Activated CD8-positive, alpha-beta memory T cell treated with anti-CD3 and anti-CD28 coated beads for 1 hour (primary cell): ENCODE measurements at places on chromosomes 16 and 17.

- DNase-seq = no peak
Observed at GRCh38 chr16:4285167-4285566, 12.3 kb upstream of the TFAP4 start.

DNA sequence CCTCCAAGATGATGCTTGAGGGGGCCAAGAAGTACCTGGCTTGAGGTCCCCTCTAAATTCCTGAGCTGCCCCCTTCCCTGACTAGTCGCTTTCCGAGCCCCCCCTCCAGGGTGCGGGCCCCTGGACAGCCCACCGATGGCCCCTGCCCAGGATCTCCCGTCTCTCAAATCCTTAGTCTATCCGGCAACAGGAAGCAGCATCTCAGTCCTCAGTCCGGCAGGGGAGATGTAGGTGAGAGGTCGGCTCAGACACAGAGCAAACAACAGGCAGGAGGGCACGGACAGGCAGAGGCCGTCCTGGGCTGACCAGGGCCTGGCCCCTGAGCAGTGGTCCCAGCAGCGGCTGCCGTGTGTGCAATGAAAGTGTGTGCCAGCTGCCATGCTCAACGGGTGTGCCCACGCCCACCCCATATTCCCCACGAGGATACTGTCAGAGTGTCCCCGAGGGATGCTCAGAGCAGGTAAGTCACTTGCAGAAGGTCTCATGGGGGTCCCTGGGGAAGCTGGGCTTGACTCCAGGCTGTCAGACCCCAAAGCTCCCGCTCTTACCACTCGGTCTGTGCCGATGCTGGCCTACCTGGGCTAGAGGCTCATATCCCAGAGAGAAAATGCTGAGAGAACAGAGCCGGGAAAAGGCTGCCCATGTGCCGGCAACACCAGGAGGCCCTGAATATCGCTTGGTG, 7.2 kb downstream of the SLC43A2 start:
- no peak for DNase-seq

GRCh38 chr17:6066183-6066948, 3.8 kb upstream of the WSCD1 start:
- DNase-seq = no peak

- DNase-seq = no peak
Observed at GRCh38 chr16:11621539-11621919, 34.8 kb upstream of the LITAF start.

DNA sequence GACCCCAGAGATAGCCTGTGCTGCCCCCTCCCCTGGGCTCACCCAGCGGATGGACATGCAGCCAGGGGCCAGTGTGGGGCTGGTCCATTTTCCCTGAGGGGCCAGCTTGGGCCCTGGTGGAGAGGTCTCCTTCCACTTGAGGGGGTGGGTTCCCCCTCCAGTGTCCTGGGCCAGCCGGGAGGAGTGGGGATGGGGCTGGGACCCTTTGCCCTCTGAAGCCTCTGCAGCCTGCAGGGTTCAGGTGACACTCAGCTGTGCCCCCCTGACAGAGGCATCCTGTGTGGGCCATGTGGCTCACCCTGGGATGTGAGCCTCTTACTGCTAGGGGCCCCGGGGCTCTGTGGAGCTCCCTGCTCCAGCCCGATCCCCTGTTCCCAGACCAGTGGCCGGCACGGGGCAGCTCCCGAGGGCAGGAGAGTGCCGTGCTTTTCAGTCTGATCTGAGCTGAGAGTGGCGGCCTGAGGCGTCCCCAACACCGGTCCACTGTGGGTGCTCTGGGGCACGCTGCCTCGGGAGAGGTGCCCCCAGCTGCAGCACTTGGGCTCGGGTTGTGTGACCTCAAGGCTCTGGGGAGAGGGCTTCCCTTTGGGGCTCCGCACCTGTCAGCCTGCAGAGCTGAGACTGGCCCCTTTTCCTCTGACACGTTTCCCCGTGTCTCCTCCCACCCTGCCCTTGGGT, 439 bp upstream of the GNG13 start:
- DNase-seq = no peak

DNA sequence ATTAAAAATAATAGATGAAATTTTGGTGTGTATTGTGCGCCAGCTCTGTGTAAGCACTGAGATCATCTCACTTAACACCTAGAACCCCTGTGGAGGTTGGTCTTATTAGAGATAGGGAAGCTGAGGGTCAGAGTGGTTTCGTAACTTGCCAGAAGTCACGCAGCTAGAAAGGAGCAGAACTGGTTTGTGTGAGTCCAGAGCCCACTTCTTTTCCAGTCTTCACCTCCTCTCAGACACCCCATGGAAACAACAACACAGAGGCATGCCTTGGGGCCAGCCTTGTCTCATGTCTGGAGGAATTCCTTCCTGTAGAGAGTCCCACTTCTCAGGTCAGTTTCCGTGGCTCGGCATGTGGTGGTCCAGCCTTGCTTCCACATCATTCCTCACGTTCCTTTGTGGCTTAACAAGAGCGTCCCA, 16.5 kb downstream of the YPEL2 start:
- no peak for DNase-seq

DNA sequence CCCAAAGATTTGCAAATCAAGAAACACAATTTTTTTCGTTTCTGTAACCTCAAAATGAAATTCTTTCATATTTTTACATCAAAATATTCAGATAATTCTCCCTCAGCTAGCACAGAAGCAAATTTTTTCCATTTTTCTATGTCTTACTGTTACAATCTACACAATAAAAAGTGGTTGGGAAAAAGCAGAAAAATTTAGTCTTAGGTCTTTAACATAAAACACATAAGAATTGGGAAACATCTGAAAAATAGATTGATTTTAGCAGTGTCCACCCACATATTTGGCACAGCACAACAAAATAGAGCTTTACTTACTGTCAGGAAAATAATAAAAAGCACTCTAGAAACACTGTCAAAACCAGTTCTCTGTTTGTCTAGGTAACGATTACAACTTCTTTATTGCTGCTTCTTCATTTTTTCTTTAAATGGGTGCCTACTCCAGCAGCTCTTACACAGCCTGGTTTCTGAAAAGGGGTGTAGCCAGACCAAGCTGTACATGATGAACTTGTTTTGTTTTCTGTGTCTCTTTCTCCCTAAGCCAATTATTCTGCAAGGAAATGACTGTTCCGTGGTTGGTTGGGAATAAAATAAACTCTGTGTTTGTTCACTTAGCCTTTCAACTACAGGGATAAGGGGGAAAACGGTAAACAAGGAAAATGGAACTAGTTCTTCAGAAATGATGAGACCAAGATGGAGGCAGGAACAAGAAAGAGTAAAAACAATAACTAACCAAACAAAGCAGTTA, at the start of gene ABCA6:
ABCA6 (minus strand) TSS at position 465 of the 744 bp plus-strand sequence. CDS start 1,192 bp downstream, outside the sequence.
- no peak for DNase-seq

DNA sequence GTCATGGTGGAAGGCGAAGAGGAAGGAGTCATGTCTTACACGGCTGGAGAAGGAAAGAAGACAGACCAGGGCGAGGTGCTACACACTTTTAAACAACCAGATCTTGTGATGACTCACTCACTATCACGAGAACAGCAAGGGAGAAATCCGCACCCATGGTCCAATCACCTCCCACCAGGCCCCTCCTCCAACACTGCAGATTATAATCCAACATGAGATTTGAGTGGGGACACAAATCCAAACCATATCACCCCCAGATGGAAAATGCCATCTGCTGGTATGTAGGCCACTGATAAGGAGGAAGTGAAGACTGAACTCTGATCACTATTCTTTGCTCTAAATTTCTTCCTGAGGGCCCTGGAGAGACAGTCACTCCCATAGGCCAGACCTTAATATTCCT, 7.5 kb upstream of the ITGAX start:
- no peak for DNase-seq

DNA sequence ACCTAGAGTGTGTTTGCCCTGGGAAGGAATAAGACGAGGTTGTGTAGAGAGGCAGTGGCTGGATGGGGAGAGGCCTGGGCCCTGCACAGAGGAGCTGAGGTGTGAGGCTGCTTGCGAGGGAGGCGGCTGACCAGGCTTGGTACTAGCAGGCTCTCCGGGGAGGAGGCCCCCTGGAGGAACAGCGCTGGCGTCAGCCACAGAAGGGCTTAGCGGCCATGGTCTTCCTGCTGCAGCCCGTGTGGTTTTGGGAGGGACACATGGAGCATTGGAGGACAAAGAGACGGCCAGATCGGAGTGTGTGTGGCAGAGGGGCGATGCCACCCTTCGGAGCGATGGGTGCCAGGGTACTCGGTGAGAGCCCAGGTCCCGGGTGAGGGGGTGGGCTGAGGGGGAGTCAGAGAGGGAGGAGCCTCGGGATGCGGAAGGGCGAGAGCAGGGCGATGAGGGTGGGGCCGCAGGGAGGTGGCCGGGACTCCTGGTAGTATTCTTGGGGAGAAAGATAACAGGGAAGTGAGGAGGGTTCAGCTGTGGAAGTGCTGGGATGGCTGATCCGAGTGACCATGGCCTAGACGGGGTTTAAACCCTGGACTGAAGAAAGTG, 8.3 kb downstream of the BANP start:
- DNase-seq = no peak

- no peak for DNase-seq
Observed at GRCh38 chr16:19291475-19291874, 5.9 kb downstream of the CLEC19A start.

DNA sequence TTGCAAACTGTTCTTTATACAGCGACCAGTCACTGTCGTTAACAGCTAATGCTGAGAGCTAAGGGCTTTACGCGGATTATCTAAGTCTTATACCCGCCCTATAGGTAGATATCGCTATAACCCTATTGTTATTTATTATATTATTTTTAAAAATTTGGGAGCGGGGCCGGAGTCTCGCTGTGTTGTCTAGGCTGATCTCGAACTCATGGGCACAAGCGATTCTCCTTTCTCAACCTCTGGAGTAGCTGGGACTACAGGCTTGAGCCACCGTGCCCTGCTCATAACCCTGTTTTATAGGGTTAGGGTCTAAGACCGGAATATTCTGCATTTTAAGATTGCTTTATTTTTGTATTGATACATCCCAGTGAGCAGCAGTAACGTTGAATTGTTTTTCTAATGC, 24.7 kb downstream of the DEF8 start:
- DNase-seq = no peak

DNA sequence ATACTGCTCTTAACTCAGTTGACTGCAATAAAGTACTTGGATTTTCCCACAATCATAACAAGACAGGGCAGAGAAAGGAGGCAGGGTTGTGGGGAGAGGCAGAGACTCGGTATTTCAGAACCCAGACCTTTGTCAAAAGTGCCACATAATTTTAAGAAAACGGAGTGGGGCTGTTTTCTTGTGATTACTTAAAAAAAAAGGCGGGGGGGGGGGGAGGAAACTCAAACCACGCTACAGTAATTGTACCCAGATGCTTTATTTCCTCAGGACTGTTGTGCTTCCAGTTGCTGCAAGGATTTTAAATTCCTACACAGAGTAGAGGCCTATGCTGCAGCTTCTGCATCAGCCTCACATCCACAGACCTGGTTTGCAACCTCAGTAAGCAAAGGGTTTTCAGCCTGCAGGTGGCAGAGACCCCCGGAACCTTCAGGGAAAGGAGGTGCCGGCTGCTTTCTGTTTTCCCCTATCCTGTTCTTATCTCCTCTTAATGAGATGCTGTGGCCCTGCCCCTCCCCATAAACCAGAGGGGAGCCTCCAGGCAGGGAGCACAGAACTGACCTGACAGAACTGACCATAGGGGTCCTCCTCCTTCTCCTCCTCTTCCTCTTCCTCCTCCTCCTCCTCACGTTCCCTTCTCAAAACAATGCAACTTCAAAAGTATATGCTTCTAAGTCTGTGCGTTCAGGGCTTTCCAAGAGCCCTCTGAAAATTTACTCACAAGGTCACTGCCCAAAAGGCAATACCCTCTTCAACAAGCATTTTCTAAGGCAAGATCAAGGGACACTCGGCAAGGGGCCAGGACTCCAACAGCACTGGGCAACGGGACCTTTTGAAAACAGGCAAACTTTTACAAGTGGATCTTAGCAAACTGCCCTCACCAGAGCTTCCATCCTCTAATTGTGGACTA, 7.5 kb downstream of the AXIN2 start:
- no peak for DNase-seq

- DNase-seq = no peak
Observed at GRCh38 chr17:5283571-5284315, 1.7 kb downstream of the RABEP1 start.

GRCh38 chr17:8800656-8801055, 1.5 kb upstream of the MFSD6L start:
- no peak for DNase-seq

- DNase-seq = no peak
Observed at GRCh38 chr16:24440306-24440705, 99.1 kb upstream of the RBBP6 start.

DNA sequence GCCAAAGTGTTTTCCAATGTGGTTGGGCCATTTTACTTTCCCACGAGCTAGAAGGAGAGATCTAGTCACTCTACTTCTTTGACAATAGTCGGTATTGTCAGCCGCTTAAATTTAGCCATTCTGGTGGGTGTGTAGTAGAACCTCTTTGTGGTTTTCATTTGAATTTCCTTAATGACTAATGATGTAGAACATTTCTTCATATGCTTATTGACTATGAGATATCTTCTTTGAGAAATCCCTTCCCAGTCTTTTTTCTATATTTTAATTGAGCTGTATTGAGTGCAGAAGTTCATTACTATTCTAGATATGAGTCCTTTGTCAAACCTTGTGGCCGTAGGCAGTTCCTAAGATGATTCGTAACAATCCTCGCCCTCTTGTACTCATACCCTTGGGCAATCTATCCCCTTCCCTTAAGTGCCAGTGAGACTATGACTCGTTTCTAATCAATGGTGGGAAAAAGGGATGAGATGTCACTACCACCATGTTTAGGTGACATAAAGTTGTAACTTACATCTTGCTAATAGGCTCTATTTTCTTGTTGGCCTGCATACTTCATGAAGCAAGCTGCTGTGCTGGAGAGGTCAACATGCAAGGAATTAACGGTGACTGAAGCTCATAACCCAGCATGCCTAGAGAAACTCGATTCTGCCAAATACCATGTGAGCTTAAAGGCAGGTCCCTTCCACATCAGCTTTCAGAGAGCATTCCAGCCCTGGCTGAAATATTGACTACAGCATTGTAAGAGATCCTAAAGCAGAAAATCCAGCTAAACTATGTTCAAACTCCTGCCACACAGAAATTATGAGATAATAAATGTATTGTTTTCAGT, 817.9 kb upstream of the SOX9 start:
- DNase-seq = no peak

DNA sequence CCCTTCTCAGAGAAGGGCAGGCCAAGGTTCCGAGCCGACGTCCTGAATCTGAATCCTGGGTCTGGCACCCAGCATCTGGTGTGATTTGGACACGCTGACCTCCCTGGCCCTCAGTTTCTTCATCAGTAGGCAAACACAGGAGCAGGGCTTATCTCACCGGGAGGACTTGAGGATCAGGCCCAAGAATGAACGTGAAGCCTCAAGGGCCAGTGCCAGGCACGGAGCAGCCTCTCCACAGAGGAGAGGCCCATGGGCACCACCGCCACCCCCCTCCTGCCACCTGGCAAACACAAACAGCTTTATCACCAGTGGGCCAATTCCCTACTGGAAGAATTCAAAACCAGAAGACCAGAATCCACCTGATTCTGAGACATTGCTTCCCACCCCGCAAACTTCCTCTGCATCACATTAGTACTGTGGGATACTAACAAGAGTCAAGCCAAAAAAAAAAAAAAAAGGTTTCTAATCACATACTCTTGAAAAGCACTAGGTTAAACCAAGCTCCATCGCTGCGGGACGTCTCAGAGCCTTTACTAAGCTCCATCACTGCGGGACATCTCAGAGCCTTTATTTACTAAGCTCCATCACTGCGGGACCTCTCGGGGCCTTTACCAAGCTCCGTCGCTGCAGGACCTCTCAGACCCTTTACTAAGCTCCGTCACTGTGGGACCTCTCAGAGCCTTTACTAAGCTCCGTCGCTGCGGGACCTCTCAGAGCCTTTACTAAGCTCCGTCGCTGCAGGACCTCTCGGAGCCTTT, 68.0 kb upstream of the DOC2B start:
- no peak for DNase-seq

GRCh38 chr17:80452173-80452915, 24.1 kb downstream of the NPTX1 start:
- no peak for DNase-seq

- DNase-seq = no peak
Observed at GRCh38 chr17:81533339-81534141, 5.4 kb downstream of the FSCN2 start.
